Stimulated activated memory B cell treated with anti-CD40 and anti-IgM and Interleukin-4, amounts not matched to agents 10 μg/mL and 1 μg/mL and 100 μg/mL, for 72 hours (primary cell): ENCODE measurements at places on chromosomes 11 and 22.

GRCh38 chr11:103114836-103115235 lies 5.6 kb downstream of the DYNC2H1 start:
- no peak for ATAC-seq

DNA sequence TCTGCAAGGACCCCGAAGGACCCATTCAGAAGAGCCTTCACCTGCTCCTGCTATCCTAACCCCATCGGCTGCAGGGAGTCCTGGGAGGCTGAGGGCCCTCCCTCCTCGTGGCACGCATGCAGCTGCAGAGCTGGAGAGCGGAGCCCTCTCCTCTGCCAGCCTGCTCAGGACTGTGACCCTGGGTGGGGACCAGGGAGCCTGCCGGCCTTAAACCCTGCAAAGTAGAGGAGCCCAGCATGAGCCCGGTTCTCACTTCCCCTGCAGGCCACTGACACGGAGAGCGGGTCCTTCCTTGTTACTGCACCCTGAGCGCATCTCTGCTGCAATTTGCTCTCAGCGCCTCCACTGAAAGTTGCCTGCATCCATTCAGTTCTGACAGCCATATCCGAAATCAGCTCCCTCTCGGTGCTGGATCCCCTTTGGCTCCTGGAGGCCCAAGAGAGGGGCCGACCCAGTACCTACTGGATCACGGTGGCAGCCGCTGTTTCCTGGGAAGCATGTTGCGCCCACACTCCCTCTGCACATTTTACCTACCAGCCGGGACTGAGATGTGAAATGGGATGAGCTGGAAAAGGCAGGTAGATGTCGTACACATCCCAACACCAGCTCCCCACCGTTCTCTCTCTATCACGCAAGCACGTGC lies 312.1 kb downstream of the NTM start:
- ATAC-seq: no peak

GRCh38 chr11:134987822-134988221 lies 575.8 kb upstream of the B3GAT1 start:
- ATAC-seq: no peak

- no peak for ATAC-seq
Measured at GRCh38 chr11:16121853-16122252, 234.5 kb downstream of the SOX6 start.

DNA sequence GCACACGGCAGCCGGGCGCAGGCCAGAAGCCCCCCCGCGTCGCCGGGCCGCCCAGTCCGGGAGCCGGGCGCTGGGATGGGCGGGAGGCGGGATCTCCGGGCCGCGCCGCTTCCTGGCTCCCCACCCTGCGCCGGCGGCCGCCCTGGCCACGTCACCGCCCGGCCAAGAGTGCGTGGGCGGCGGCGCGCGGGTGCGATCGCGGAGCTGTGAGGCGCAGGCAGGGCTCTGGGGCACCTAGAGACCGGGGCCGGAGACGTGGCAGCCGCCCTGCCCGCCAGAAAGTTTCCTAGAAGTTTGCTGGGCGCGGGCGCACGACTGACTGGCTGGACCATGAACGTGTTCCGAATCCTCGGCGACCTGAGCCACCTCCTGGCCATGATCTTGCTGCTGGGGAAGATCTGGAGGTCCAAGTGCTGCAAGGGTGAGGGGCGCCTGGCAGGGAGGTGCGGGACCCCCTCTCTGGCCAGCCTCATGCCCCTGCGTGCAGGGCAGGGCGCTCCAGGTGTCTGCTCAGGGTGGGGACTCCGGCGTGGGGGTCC lies at the start of gene KDELR3:
TSS of gene KDELR3 (plus strand) at position 193 of the 539 bp plus-strand sequence. CDS start at position 331, 138 bp downstream.
- peak; percentile 76 for ATAC-seq

GRCh38 chr22:25366876-25367466 lies 147.5 kb downstream of the CRYBB2 start:
- no peak for ATAC-seq

- ATAC-seq: no peak
Measured at GRCh38 chr22:46078241-46079092, 71.9 kb upstream of the PPARA start.

- no peak for ATAC-seq
Measured at GRCh38 chr22:29629903-29630516, 26.6 kb downstream of the NF2 start.

DNA sequence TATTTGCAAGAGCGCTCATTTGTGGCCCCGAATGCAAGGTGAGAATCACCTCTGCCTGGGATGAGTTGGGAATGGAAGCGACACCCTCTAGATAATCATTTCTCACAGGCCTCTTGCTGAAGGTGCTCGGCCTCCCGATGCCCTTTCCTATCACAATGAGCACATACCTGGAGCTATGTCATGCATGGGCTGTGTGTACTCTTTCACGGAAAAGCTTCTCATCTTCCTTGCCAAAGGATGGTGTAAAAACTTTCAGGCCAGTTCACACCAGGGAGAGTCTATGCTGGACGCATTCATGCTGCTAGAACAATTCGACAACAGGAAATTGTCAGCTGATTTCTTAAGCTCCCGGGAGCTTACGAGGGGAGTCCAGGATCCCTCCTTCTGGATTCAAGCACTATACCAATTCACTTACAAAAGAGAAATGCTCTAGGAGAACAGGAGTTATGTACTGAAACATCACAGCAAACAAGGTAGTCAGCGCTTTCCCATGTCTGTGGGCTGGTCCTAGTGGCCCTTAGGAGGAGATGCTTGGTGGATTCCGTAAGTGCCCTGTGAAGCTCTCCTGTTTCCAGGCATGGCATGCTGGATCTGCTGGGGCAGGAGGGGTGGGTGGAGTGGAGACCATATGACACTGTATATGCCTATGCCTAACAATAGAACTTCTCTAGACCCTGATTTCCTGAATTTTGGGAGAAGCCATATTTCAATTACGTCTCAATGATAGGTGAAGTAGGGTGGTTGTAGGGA lies 53.1 kb upstream of the B3GAT1 start:
- ATAC-seq: no peak

- no peak for ATAC-seq
Measured at GRCh38 chr11:7927635-7928034, 3.4 kb downstream of the OR10A6 start.

DNA sequence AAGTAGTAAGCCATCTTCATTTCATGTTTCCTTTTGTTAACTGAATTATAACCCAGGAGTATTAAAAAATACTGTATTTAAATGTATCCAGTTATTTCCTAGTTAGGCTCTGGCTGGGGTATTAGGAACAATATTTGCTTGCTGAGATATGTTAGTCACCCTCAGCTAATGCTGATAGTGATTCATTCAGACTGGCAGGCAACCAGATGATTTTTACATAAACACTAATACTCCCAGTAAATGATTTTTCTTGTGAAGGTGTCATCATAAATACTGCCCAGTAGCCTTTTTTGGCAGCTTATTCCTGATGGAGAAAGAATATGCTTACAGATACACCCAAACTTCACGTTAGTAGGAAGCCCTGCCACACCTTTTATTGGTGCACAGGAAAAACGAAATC lies 8.1 kb downstream of the YWHAH start:
- no peak for ATAC-seq

- ATAC-seq: no peak
Measured at GRCh38 chr11:116792869-116793771, 1.4 kb upstream of the APOA5 start.

DNA sequence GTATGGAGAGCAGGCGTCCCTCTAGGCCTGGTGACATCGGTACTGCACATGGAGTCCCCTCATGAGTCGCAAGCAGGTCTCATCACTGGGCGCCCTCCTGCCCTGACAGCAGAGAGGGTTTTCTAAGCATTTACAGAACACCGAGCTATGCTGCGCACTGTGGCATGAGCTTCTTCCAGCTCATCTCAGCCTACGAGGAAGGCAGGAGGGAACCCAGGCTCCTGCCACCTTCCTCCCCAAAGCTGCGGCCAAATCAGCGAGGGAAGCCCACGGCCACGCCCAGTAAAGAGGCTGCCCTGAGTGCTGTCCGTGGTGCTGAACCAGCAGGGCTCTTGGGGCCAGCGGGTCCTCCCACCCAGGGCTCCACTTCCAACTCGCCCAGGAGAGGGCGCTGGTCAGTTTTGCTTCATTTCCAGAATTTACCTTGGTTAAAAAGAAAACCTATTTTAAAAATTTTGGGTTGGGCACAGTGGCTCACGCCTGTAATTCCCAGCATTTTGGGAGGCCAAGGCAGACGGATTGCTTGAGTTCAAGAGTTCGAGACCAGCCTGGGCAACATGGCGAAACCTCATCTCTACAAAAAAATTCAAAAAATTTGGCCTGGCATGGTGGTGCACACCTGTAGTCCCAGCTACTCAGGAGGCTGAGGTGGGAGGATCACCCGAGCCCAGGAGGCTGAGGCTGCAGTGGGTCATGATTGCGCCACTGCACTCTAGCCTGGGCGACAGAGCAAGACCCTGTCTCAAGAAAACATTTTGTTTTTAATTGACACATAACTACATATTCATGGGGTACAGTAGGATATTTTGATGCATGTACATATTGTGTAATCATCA lies 34.2 kb downstream of the PHF21B start:
- peak; percentile 62 for ATAC-seq

DNA sequence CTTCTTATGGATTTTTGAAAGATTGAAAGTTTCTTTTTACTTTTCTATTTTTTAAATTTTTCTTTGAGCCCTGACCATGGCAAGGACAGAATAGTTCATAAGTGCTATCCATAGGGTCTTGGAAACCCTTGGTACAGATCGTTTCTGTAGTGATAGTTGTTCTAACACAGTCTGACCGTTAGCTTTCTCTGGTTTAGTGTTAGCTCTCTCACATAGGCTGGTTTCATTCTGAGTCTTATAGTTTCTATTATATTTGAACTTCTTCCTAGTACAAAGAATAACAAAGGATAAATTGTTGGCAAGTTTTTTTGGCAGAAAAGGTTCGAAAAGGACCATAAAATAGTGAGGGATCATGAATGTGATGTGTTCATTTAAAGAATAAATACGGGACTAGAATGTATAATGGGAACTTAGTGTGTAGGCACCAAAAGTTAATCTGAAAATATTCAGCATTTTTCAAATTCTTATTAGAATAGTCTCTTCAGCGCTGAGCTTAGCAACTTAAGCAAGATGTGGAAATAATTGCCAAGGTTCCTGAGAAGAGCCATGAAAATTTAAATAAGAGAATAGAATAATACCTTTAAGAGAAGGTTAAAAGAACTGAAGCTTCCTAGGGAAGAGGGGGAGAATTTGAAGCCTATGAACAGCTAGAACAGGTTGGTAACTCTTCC lies 24.1 kb downstream of the FDX1 start:
- ATAC-seq: peak; percentile 66

DNA sequence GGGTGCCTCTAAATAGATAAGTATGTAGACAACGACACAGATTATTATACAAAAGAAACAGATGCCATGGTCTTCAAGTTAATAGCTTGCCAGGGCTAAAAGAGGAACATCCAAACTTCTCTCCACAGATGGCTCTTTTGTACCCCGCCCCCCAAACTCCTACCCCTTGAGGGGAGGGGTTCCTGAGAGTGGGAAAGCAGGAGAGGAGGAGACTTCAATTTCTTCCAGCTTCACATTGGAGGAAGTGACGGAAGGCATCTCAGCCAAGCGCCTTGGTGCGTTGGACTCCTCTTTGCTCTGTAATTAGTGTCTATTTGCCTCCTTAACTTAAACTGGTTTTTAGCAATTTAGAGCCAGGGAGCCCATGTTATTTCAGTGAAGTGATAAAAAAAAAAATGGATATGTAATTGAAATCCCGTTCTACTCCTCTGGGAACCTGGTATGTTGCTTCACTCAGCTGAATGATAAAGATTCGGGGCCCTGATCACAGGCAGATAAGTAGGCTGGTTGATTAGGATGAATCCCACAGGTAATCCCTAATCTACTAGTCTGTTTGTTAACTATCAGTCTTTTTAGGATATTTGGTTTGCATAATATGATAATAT lies 580.9 kb upstream of the CADM1 start:
- no peak for ATAC-seq

GRCh38 chr11:77080643-77081210 lies 14.0 kb downstream of the CAPN5 start:
- no peak for ATAC-seq

GRCh38 chr22:17946662-17947367 lies 77.5 kb downstream of the MICAL3 start:
- no peak for ATAC-seq

- ATAC-seq: no peak
Measured at GRCh38 chr11:64006398-64006797, 20.2 kb downstream of the OTUB1 start.

DNA sequence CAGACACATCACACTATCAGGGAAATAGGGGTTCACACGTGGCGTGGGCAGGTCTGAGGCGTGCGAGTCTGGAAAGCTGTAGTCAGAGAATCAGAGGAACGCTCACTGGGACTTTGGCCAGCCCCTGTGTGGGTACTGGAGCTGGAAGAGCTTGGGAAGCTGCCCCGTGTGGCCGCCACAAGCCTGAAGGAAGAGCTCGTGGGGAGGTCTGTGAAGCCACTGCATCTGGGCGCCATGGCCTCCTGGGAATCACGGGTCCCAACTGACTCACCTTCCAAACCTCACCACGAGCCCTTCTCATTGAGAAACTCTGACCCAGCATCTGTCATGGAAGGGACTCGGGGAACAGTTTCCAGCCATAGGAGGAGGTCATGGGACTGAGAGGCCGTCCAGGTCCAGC lies 5.9 kb upstream of the MRGPRF start:
- no peak for ATAC-seq

DNA sequence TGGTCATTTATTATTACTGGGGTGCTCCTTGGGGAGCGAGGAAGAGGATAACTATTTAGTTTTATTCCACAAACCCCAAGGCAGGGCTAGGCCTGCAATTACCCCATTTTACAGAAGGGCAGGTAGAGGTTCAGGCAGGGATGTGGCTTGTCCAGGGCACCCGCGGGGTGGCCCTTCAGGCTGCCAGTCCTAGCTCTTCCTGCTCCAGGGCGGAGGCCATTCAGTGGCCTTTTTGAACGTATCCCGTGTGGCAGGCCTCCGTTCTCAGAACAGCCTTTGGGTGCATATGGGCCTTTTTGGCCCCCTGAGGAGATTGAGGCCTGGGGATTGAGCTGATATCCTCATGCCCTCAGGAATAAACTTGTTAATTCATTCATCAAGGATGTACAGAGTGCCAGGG lies 66.2 kb downstream of the MPPED1 start:
- no peak for ATAC-seq

GRCh38 chr22:42468841-42469240 lies 36.6 kb upstream of the NFAM1 start:
- no peak for ATAC-seq

DNA sequence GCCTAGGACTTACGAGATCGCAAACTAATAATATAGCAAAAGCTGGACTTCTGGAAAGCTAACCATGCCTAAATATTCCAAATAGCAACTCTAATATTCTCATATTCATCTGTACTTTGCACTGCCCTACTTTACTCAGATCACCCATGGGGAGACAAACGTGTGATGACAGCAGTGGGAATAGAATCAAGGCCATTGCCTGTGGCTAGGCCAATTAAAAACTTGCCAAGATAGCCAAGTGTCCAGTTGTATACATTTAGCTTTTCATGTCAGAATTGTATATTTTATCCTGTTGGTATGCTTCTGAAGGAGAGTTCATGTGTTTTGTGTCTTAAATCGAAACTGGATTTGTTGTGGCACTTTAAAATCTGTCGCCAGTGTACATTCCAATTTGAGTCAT lies 1.2 kb upstream of the CEP126 start:
- no peak for ATAC-seq
